HEK293T (cell line): ENCODE measurements at places on chromosomes 16 and 17.

DNA sequence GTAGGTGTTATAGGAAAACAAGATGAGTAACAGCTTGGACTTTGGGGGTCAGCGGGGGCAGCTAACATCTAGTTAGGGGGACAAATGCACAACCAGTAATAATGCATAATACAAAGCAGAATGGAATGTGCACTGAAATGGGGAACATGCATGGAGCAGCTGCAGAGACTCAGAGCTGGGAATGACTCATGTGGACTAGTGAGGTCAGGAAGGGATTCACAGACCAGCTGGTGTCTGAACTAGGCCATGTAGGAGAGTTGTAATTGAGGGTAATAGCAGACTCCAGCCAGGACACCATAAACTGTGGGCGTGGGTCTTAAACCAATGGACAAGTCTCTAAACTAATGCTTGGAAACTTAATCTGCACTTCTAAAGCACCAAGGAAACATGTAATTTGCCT is 176.8 kb upstream of the ASIC2 start:
- no peak for DNase-seq

GRCh38 chr17:73348018-73348828 is 36.4 kb upstream of the CDC42EP4 start:
- no peak for DNase-seq

GRCh38 chr16:66097751-66098150 is 268.7 kb upstream of the CDH5 start:
- no peak for DNase-seq

DNA sequence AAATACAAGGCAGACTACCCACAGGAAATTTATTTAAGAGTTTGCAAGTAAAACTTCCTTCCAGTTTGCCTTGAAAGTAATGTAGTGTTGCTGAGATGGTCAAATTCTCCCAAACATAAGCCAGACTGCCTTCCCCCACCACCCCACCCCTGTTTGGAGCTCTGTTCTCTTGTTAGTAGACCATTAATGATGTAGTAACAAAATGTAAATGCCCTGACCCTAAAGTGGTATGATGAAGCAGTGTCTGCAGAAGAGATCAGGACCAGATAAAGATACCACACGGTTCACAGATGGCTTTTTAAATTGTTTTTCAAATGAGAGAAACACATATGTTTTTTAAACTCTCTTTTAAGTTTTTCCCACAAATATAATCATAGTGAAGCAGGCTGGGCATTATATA is 136.4 kb upstream of the TMEM97 start:
- DNase-seq, result no peak

GRCh38 chr17:74763565-74764387 is 12.4 kb downstream of the NAT9 start:
- DNase-seq, result no peak

GRCh38 chr16:79074951-79075350 is 525.6 kb downstream of the MAF start:
- DNase-seq, result no peak

GRCh38 chr16:19645557-19645981 is 72.5 kb downstream of the KNOP1 start:
- DNase-seq, result no peak
